CD4-positive, alpha-beta T cell treated with Interleukin-4 for 4 hours (primary cell): ENCODE measurements at places on chromosomes 2 and 18.

DNA sequence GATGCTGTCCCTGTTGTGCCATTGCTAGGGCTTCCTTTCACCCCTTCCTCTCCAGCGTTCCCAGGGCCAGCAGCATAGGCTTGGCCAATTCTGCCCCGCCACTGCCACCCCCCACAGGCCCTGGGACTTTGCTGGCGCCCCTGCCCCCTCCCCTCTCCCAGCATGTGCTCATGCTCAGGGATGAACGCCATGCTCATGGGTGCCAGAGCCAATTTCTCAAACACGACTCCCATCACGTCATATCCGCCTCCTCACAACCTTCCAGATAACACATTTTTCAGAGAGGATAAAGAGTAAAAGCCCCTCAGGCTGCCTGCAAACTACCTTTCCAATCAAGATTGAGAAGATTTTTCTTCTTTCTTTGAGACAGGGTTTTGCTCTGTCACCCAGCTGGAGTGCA, 48.6 kb downstream of the DNMT3A start:
- no peak for DNase-seq

DNA sequence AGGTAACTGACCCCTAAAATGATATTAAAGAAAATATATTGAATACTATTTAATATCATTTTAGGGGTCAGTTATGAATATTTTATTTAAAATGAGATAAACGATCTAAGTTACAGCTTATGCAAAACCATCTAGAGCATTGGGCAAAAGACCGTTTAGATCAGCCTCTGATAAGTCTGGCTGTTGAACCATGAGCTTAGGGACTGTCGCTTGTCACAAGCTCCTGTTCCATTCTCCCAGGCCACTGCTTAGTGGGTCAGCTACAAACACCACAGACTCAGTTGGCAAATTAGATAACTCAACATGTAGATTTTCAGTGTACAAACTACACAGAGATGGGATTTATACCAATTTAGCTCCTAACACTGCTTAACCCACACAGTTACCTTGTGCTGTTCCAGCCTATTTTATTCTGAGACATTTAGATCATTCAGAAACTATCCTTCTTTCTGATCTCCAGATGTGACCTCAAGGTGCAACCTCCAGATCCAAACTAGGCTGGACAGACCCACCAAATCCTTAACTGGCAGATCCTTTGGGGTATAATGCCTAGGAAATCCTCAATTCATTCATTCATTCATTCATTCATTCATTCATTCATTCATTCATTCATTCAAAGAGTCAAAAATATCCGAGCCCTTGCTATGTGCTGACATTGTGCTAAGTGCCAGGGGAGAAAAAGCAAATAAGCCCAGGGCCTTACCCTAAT, 82.8 kb downstream of the HRH4 start:
- DNase-seq = no peak

- no peak for DNase-seq
Observed at GRCh38 chr2:15780912-15781574, 159.3 kb upstream of the MYCN start.

DNA sequence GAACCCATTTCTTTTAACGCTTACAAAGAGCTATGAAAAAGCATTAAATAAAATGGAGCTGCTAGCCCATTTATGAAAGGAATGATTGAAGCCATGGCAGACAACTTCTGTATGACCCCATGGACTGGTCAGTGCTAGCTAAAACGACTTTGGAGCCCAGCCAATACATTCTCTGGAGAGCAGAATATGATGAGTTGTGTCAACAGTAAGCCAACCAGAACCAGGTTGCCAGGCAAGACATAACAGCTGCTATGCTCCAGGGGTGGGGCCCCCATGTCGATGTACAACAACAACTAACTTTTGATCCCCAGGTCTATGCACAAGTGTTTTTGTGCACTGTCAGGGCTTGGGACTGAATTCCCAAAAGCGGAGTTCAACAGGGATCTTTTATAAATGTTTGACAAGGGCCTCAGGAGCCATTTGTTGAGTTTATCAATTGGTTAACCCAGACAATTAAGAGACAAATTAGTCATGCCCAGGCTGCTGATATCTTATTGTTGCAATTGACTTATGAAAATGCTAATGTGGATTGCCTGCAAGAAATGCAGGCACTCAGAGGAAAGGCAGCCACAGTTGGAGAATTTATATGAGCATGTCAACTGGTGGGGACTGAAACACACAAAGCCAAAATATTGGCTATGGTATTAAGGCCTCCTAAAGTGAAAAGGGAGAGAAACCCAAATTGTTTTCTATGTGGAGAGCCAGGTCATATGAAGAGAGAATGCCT, 64.6 kb upstream of the MYO3B start:
- no peak for DNase-seq

GRCh38 chr2:128377071-128377910, 58.6 kb upstream of the HS6ST1 start:
- DNase-seq = no peak
